Kidney epithelial cell (primary cell): ENCODE measurements at places on chromosomes 5 and 9. TPM values are rescaled to one million over a fixed set of nuclear protein-coding genes. Genes with fewer than 3 reads are reported as not detected.

Gene S100Z
- not detected in 2 replicates for total RNA-seq

Gene NUDT12
- total RNA-seq = 11.2 and 13.1 TPM in 2 replicates

Gene SLC6A3
- total RNA-seq = not detected in 2 replicates

Gene FOXD4L4
- total RNA-seq = 0.07 TPM in 1 of 2 replicates, not detected in the other

Gene LPAR1
- total RNA-seq = 4.6 and 6.4 TPM in 2 replicates

Gene SDHA
- total RNA-seq = 75.0 and 77.4 TPM in 2 replicates

Gene PCDHA7
- total RNA-seq = 0.07 and 0.25 TPM in 2 replicates

Gene IL3
- total RNA-seq = not detected in 2 replicates

Gene SEMA6A
- total RNA-seq = 6.3 and 9.2 TPM in 2 replicates

Gene C9orf43
- 0.88 and 1.4 TPM in 2 replicates for total RNA-seq

Gene DNAJA1
- 138 and 166 TPM in 2 replicates for total RNA-seq

Gene CTSV
- 3.1 TPM in 2 replicates for total RNA-seq

Gene CEMIP2
- total RNA-seq = 35.8 and 41.8 TPM in 2 replicates

Gene GABRP
- 0.14 and 0.50 TPM in 2 replicates for total RNA-seq

Gene IFNB1
- total RNA-seq = not detected in 2 replicates

Gene NOXA1
- 0.84 and 1.8 TPM in 2 replicates for total RNA-seq
